ENCODE measurements at places on chromosomes 4 and X.

GRCh38 chr4:64682481-64682880 is 273.2 kb upstream of the TECRL start:
- no peak for DNase-seq

GRCh38 chr4:4887426-4887825 is 28.0 kb downstream of the MSX1 start:
- no peak for DNase-seq

GRCh38 chr4:156052116-156052515 is 98.5 kb upstream of the CTSO start:
- DNase-seq = no peak

GRCh38 chr4:150782311-150782710 is 200.4 kb downstream of the MAB21L2 start:
- DNase-seq = no peak

DNA sequence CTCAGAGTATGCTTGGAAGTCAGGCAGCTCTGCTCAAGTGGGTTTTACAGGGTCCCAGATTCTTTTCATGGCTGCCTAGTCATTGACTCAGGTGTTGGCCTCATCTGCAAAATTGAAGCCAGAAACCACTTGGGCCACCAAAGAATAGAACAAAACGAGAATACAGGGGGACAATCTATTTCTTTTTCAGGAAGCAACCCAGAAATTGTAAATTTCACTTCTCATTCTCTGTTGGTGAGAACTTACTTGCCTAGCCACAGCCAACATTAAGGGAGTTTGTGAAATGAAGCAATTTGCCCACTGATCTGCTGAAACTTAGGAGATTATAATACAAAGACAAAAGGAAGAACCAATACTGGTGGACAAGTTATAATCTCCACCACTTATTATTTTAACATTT is 8.6 kb upstream of the TKTL2 start:
- no peak for DNase-seq

DNA sequence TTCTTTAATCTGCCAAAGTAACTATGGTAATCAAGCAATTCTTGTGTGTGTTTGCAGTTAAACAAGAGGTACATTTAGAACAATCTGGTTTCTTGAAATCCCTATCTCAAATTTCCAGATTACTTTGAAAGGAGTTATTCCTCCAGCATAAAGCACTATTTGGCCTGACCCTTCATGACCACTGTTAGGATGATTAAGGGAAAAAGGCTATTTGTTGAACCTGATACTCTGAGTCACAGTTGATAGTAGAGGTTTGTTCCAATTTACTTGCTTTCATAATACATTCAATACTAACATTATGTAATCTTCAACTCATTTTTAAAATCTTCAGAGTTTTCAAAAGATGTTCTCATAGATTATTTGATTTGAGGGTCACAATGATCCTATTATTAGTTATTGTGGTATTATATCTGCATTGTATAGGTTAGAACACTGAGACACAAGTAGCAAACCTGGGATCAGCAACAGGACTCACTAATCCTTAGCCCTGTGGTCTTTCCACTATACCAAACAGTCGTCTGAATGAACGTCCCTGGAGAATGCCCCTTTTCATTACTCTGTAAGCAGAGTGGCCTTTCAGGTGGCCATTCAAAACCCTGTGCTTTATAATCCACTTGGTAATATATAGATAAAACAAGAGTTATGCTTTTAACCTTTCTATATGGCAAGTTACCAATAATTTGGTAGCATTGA is 8.1 kb upstream of the NDST4 start:
- no peak for DNase-seq

DNA sequence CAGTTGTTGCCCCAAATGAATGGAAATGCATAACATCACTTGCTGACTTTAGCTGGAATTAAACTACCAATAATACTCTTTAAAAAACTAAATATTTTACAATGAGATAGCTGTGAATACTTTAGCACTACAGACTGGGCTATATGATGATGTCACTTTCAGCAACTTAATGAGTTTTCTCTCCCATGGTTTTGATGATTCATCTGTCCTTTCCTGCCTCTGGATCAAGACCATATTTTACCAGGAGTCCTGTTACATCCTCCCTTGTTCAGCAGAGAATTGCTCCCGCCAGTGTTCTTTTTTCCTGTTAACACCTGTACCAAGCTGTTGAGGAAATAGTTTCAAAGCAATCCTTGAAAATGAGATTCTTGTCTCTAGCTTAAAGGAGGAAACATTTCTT is 543.0 kb downstream of the SPRY1 start:
- DNase-seq = no peak

GRCh38 chr4:155780775-155781174 is 22.0 kb downstream of the GUCY1B1 start:
- DNase-seq = no peak

DNA sequence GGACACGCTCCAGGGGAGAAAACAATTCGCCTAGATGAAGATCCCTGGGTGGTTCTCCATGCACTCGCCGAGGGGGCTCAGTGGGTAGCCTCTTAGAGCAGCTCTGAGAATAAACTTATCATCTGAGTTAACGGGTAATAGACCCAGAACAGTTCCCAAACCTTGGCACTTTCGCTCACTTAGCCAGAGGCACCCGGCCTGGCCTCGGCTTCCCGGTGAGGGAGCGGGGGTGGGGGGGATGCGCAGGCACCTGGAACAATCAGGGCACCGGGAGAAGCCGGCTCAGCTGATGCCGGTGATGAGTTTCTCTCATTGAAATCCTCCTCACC is 405 bp upstream of the ZAR1 start:
- no peak for DNase-seq

GRCh38 chr4:145530662-145531061 is 49.0 kb downstream of the SMAD1 start:
- no peak for DNase-seq

- DNase-seq = no peak
Measured at GRCh38 chr4:19927381-19927780, 324.3 kb upstream of the SLIT2 start.

GRCh38 chr4:13875181-13875580 is 247.7 kb upstream of the BOD1L1 start:
- DNase-seq = no peak

DNA sequence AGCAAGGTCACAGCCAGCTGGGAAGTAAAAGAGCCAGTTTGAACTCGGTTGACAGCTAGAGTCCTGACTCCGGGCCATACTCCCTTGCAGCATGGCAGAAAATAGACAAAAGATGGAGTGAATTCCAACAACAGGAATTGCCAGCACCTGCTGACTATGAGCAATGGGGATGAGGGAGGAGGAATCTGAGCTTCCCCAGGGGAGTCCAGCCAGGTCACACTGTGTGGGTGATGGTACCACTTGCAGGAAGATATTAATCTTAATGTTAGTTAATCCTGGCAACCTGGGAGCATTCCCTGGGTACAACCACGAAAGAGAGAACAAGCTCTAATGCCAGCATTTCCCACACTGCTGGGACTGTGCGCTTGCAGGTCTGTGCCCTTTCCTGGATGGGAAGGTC is 48.1 kb upstream of the S100G start:
- no peak for DNase-seq

DNA sequence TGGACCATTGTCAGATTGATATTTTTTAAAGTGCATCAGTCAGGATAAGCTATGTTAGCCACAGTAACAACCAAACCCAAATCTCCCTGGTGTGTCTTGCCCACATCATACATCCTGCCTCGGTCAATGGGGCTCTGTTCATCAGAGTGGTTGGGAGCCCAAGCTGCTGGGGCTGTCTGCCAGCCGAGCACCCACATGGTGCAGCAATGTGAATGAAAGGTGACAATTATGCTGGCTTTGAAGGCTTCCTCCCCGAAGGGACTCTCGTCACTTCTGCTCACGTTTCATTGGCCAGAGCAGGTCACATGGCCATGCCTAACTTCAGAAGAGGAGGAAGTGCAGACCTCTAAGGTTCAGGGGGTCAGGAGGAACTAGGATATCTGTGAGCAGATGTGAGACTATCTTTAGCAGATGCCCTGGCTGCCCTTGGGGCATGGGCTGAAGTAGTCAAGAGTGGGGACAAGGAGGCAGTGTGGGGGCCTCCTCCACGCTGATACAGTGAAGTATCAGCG is 1.3 kb upstream of the JAKMIP1 start:
- no peak for DNase-seq
